ENCODE measurements at places on chromosomes 4 and X. TPM values are rescaled to one million over a fixed set of nuclear protein-coding genes. Genes with fewer than 3 reads are reported as not detected.

Gene COL25A1
- 10.5 TPM for total RNA-seq

Gene HTN1
- total RNA-seq: not detected

Gene CCDC120
- 8.2 TPM for total RNA-seq

Gene SLC4A4
- total RNA-seq: 3.7 TPM

Gene INTU
- total RNA-seq: 25.1 TPM

Gene SPANXN3
- total RNA-seq: not detected

Gene NFKB1
- 17.2 TPM for total RNA-seq

Gene NALF2
- 2.0 TPM for total RNA-seq

Gene BEX3
- 241 TPM for total RNA-seq

Gene SPANXA2
- total RNA-seq: not detected

Gene PPP1R2C
- not detected for total RNA-seq

Gene FAM9B
- not detected for total RNA-seq

Gene NXF2
- not detected for total RNA-seq

Gene SERPINA7
- total RNA-seq: not detected

Gene MGAT4D
- total RNA-seq: not detected

Gene PNMA6F
- not detected for total RNA-seq

Gene CPE
- 385 TPM for total RNA-seq

Gene BEX5
- total RNA-seq: 1.6 TPM

Gene ADGRG4
- 0.14 TPM for total RNA-seq

Gene CFAP47
- total RNA-seq: not detected

Gene USP27X
- 2.7 TPM for total RNA-seq

Gene PCDH18
- total RNA-seq: 4.9 TPM

Gene NSUN7
- total RNA-seq: 2.1 TPM

Gene SPOCK3
- 0.36 TPM for total RNA-seq

Data from astrocyte (in vitro differentiated cells and primary cell).